Activated CD4-positive, alpha-beta T cell treated with anti-CD3 and anti-CD28 coated beads for 4 hours (primary cell): ENCODE measurements at places on chromosomes 6 and 20.

DNA sequence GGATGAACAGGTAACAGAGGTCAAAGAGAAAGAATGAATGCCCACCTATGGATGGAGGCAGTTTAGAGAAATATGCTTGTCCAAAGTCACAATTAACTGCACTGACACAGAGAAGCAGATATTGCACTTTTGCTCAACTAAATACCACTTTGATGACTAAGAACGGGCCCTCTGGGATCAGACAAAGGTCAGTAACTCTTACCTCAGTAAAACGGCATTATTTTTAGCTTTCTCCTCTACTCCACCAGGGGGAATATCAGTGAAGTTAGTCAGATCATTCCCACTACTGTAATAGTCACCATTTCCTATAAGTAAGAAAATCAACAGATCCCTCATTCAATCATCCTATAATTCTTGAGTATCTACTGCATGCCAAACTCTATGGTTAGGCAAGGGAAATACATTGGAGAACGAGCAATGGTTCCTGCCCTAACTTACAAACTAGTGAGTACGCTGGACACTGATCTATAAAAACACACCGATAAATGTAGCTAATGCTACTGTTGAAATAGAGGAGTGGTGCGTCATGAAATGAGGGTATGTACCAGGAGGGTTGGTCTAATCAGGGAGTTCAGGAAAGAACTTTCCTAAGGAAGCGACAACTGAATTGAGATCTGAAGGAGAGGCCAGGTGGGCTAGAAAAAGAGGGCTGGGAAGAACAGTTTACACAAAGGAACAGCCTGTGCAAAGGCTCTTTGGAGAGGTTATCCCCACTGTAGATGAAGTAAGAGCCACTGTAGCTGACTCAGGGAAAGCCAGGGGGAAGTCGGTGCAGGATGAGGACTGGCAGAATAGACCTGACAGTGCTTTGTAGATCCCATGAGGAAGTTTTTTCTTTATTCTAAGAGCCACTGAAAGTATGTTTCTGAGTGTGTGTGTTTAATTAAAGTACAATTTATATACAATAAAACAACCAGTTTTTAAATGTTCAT, 9.2 kb downstream of the ECI2 start:
- DNase-seq = no peak

DNA sequence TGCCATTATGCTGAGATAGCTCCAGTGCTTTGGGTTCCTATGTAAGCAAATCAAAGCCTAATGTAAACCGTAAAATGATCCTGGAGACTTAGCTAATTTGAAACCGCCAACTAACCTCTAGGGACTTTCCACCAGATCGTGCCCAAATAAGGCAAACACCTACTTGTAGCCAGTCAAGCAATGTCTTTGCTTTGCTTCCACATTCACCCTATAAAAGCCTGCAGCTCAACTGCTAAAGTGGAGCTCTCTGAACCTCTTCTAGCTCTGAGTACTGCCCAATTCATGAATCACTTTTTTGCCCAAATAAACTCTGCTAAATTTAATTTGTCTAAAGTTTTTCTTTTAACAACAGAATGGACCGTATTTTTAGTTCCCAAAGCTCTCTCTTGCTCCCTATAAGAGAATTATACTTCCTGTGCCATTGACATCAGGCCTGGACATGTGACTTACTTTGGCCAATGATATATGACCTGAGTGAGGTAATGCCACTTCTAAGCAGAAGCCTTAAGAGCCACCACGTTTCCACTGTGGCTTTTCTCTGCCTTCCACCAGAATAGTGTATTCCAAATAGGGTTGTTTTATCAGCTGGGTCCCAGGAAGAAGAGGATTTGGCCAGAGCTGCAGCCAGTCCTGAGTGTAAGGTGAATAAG, 34.8 kb upstream of the PSMF1 start:
- DNase-seq = no peak

- no peak for DNase-seq
These were observed 28.2 kb downstream of the PDRG1 start for GRCh38 chr20:31923388-31924331.

DNA sequence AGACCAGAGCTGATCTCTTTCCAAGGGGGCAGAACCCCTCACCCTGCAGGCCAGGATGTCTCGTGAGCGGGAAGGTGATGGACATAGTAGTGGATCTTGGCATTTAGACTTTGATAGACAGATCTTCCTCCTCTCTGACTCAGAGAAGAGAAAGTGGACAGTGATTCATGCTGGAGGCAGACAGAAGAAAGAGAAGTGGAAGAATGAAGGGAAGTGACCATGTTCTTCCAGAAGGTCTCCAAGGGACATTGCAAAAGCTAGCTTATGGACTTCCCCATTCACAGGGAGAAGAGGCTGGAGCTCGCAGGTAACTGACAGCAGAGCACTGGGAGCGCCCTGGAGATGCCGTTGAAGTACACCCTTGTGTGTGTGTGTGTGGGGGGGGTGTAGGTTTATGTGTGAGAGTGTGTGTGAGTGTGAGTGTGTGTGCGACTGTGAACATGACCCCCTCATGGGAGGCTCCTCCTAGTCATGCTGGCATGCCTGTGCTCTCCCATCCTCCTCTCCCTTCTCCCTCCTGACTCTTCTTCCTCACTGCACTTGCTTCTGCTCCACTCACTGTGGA, 8.0 kb upstream of the RAET1L start:
- DNase-seq = no peak

- DNase-seq = no peak
These were observed 60.7 kb downstream of the PRND start for GRCh38 chr20:4782378-4782772.

- DNase-seq = no peak
These were observed 112.1 kb upstream of the IYD start for GRCh38 chr6:150256618-150257272.

GRCh38 chr20:8853805-8854338, 215.0 kb upstream of the PLCB4 start:
- DNase-seq = no peak

DNA sequence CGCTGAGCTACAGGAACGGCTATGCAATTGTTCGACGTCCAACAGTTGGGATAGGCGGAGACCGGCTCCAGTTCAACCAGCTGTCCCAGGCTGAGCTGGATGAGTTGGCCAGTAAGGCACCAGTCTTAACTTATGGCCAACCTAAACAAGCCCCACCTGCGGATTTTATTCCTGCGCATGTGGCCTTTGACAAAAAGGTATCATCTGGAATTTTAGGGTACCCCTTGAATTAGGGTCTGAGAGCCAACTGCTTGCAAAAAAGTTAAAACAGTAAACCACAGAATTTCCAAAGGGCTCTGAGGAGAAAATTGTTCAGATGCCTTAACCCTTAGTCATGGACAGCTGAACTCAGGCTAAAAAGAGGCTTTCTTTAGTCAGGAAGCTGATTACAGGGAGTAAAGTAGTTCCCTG, 3.8 kb downstream of the EFHC1 start:
- no peak for DNase-seq

GRCh38 chr20:63973160-63973479, 3.4 kb upstream of the ZNF512B start:
- DNase-seq = no peak

DNA sequence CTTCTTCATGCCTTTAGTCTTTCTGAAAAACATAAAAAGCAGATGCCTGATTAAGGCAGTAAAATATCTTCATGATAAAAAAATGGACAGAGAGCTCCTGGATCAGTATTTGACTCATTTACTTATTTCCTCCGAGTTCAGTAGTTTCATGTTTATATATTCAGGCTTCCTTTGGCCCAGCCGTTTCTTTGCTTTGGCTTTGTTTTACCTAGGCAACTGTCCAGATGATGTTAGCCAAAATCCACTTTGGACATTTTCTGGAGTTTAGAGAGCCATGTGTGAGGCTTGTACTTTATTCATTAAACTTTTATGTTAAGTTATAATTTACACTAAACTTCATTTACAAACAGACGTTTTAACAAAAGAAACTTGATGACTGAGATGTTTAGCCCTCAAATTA, 307.1 kb upstream of the RSPO3 start:
- no peak for DNase-seq

- DNase-seq = no peak
These were observed 307 bp downstream of the RANBP9 start for GRCh38 chr6:13711324-13711732.

DNA sequence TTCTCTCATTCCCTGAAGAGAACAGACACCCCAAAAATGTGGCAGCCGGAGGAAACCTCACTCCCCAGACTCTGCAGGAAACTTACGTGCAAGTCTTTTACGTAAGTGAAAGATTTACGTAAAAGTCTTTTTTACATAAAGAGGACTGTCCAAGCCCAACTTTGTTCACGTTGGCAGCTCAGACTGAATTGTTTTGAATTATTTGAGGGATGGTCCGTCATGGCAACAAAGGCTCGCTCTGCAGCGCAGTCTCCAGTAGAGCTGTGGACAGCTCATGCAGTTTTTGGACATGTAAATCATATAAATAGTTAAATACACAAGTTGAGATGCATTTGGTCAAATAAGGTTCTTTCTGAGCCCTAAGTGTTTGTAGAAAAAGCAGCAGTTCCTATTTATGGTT, 394.8 kb downstream of the QKI start:
- no peak for DNase-seq

GRCh38 chr6:12849809-12850198, 133.2 kb downstream of the PHACTR1 start:
- no peak for DNase-seq

- no peak for DNase-seq
These were observed 10.7 kb upstream of the TLDC2 start for GRCh38 chr20:36865076-36865860.

GRCh38 chr6:144178323-144178722, 28.0 kb downstream of the STX11 start:
- DNase-seq = no peak

GRCh38 chr6:144939921-144940320, 654.8 kb downstream of the UTRN start:
- DNase-seq = no peak
